ENCODE measurements at places on chromosomes 11 and 22.

- DNase-seq: no peak
These were observed 1949.4 kb upstream of the RAG2 start for GRCh38 chr11:38547462-38547861.

DNA sequence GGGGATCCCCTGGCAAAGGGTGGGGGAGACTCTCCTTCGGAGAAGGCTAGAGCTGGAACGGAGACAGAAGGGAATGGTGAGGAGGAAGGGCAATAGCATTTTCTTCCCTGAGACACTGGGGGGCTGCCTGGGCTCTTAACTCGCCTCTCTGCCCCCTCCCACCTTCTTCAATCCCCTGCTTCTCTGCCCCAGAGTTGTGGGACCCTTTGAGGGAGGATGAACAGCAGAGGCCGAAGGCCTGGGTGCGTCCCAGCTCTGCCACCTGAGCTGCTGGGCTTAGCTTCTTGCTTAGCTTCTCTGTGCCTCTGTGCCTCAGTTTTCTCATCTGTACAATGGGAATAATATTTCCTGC, 72.4 kb downstream of the RTL6 start:
- DNase-seq: no peak

- peak; percentile 93 for DNase-seq
These were observed 59.2 kb downstream of the CACNG2 start for GRCh38 chr22:36644333-36644757.

- DNase-seq: no peak
These were observed 55.2 kb upstream of the SLC22A12 start for GRCh38 chr11:64535811-64536210.

GRCh38 chr11:64751136-64751535, 7.2 kb upstream of the RASGRP2 start:
- DNase-seq: no peak

DNA sequence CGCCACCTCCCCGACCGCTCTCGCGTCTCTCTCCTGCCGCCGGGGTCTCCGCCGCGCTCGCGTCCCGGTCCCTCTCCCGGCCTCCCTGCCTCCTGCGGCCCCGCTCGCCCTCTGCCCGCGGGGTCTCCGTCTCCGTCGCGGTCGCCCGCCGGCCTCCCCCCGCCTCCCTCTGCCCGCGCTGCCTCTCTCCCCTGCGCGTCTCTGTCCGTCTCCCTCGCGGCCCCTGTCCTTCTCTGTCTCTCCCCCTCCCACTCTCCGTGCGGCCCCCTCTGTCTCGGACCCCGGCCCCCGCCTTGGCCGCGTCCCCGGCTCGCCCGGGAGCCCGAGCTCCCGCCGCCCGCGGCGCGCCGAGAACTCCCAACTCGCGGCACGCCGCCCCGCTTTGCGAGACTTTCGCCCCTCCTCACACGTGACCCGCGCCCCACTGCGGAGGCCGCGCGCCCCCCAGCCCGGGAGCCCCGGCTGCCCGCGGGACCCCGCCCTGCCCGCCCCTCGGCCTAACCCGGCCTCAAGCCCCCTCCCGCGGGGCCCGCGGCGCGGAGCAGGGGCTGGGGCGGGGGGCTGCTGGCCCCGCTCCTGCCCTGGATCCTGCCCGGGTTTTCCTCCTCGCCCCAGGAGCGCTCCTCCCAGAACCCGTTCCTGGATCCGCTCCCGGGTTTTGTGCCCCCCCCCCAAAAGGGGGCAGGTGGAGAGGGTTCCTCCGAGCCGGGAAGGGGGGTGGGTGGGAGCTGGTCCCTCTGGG, 702 bp upstream of the KCNJ4 start:
- peak; percentile 56 for DNase-seq

DNA sequence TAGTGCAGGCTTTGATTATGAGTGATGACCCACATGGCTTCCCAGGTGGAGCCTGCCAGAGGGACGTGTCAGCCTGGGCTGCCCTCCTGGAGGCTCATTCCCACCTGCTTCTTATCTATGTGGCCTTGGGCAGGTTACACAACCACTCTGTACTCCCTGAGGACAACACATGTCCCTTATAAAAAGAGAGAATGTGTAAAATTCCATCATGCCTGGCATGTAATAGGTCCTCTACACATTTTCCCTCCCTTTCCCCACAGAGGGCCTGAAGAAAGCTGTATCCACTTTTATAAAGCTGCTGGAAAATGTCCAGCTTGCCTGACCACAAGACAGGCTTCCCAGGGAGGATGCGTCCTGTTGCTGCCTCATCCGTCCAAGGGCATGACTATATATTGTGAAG, 55.0 kb upstream of the VSTM5 start:
- DNase-seq: no peak

GRCh38 chr11:117300283-117300663, 9.1 kb downstream of the BACE1-AS start:
- DNase-seq: peak; percentile 89

- peak; percentile 20 for DNase-seq
These were observed 89.0 kb upstream of the SHISAL1 start for GRCh38 chr22:44401783-44402110.

DNA sequence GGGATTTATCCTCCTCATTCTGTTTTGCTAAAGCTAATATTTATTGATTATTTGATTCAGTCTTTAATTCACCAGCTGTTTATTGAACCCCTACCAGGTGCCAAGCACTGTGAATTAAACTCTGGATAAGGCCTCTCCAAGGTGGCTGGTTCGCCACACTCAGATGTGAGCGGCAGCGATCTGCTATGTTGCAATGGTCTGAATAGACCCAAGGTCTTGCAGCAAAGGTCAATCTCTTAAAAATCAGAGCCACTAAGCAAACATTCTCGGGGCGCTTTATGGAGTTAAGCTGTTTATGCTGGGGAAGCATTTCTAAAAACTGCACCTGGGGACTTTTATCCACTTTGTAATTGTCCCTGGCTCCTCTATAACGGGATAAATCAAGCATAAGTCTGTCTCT, 10.5 kb upstream of the TSPAN18 start:
- DNase-seq: no peak

DNA sequence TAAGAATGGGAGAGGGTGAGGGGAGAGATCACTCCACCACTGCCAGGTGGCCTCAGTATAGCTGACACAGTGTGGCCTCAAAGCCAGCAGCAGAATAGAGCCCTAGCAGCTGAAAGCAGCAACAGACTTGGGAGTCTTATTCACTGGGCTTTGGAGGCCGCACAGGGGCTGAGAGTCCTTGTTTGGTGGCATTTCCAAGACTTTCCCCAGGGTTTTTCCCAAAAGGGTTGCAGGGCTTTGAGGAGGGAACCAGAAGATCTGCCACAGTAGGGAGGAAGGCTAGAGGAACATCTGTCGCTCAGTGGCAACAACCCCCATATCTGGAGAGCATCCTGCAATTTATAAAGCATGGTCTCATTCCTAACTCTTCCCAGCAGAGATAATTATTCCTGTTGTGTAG, 35.0 kb upstream of the RCN1 start:
- no peak for DNase-seq

DNA sequence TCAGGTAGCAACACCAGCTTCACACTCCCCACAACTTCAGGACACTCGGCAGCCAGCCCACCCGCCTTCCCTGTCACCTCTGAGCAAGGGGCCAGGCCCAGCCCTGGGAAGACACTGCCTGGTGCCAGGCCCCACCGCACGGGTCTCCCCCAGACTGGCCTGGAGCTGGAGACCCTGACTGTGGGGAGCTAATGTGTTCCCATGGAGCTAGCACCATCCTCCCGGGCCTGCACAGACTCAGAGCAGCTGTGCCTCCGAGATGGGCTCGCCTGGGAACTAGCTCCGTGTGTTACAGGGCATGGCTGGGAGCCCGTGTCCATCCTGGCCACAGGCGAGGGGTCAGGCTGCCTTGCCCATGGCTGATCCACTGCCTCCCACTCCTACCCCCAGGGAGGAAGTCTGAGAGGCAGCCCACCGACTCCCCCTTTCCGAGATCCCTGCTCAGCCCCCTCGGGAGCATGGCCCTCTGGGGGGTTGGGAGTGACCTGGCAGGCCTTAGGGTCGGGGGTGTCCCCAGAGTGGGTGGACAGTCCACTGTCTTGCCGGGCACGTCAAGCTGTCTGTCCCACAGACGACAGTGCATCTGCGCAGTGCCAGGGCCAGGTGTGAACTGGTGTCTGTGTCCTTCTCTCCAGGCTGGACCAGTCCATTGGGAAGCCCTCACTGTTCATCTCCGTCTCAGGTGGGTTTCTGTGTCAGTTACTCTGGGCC, 76.7 kb upstream of the KCNQ1OT1 start:
- DNase-seq: peak; percentile 62

DNA sequence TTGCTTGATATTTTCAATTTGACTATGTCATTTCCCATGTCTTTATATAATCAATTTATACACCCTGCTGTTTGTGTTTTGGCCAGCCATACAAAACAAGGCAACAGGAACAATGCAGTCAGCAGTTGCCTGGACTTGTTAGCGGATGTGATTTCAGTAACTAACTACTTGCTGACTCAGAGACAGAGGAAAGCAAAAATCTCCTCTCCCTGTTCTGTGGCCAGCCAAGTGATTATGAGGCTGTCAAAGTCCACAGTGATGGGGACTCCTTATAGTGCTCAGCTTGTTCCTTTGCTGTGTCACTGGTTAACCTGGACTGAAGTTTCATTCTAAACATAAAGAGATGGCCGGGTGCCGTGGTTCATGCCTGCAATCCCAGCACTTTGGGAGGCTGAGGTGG, 32.6 kb upstream of the APLP2 start:
- DNase-seq: no peak

GRCh38 chr11:17392872-17393271, 4.4 kb upstream of the KCNJ11 start:
- no peak for DNase-seq

DNA sequence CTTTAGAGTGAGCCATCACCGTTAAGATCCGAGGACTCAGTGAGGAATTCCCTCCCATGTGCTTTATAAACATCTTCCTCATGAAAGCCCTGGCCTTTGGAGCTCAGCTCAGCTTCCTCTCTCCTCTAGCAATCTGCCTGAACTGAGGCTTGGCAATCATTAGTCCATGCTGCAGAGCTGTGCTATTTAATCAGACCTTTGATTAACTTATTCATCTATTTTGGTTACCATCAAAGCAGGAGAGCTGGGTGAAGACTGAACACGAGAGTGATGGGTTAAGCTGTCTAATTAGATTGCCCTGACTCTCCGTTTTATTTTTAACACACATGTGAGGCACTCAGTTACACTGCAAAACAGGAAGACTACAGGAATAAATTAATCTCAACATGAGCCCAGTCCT, 351.3 kb downstream of the LARGE1 start:
- peak; percentile 64 for DNase-seq

GRCh38 chr22:26027341-26027740, 141.9 kb upstream of the SEZ6L start:
- no peak for DNase-seq

- no peak for DNase-seq
These were observed 541.9 kb upstream of the CADM1 start for GRCh38 chr11:116046127-116046526.

GRCh38 chr11:81301166-81301830, 1432.4 kb downstream of the FAM181B start:
- DNase-seq: no peak

DNA sequence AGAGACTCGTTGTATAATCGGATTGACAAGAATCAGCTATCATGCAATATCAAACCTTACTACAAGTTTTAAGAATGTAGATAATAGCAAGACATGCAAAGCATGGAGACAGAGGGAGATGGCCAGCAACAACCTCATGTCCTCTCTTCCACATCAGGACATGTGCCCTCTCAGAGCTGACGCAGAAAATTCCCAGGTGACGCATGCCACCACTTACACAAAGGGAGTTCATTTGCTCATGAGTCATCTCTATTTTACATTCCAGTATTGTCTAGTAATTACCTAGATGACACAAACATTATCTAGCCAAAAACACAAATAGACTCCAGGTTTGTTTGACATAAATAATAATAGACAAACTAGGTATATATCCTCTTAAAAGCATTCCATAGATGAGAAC, 38.1 kb upstream of the OPCML start:
- DNase-seq: no peak

- no peak for DNase-seq
These were observed 765.1 kb downstream of the KCNA4 start for GRCh38 chr11:29251738-29252137.

DNA sequence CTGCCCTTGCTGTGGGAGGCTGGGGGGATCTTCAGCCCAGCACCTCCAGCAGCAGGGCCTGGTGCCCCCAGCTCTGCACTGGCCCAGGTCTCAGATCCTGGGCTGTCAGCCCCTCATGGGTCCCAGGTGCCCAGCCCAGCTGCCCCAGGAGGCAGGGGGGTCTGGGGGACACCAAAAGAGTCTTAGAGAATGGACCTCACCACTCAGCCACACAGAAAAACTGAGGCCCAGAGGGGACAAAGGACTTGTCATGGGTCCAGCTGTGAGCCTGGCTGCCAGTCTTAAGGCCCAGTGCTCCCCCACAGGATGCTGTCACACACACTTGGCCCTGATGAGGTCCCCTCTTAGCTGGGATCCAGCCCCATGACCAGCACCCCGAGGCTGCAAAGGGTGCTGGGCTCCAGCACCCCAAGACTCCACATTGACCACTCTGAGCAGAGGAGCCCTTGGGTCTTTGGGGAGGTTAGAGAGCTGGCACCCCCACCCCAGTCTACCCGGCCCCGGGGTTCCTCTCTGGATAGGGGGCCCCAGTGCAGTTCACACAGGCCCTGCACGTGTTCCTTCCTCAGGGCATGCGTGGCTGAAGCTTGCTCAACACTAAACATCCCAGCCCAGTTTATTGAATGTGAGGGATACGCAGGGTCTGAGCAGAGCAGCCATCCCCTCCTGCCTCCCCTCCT, 54.4 kb downstream of the IGLL5 start:
- DNase-seq: no peak

- DNase-seq: peak; percentile 73
These were observed 607.0 kb upstream of the KIRREL3 start for GRCh38 chr11:127607487-127608085.

DNA sequence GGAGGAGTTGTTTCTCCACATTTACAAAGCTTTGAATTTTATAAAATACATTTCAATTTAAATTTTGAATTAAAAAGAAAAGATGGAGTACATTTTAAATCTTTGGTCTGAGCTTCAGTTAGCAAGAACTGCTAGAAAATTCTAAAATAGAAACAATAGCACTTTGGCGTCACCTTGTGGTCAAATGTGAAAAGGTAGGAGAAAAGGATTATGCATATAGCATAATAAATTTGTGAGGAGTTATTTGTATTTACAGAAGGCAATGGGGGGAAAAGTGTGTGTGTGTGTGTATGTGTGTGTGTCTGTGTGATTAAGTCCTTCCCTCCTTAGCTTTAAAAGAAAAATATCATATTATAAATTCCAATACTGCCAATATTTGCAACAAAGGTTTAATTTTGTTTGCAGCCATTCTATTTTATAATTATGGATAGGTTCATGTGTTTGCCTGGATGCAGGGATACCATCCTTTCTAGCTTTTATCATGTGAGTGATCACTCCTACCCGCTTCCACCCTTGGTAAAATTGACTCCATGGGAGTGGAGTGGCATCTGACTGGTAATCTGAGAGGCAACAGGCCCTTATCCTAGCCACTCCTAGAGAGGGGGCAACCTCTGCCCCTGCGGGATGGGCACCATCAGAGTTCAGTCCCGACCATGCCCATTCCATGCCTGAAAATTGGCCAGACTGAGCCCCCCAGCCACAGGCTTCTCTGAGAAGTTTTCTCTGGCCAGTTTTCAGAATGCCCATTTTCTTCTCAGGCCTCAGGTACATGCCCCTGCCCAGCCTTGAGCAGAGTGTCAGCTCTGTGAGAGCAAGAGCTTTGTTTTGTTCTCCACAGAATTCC, 13.6 kb upstream of the LGR4 start:
- DNase-seq: no peak

GRCh38 chr11:1511937-1512496, 25.4 kb upstream of the MOB2 start:
- no peak for DNase-seq

Measured in kidney (tissue), 22 donors.